Activated T-cell treated with anti-CD3 and anti-CD28 coated beads, Interleukin-2, amount 50 U/mL, for 72 hours (primary cell): ENCODE measurements at places on chromosomes 3 and 15. TPM values are rescaled to one million over a fixed set of nuclear protein-coding genes. Genes with fewer than 3 reads are reported as not detected.

Gene CFAP20DC
- total RNA-seq: 2.8 TPM

DNA sequence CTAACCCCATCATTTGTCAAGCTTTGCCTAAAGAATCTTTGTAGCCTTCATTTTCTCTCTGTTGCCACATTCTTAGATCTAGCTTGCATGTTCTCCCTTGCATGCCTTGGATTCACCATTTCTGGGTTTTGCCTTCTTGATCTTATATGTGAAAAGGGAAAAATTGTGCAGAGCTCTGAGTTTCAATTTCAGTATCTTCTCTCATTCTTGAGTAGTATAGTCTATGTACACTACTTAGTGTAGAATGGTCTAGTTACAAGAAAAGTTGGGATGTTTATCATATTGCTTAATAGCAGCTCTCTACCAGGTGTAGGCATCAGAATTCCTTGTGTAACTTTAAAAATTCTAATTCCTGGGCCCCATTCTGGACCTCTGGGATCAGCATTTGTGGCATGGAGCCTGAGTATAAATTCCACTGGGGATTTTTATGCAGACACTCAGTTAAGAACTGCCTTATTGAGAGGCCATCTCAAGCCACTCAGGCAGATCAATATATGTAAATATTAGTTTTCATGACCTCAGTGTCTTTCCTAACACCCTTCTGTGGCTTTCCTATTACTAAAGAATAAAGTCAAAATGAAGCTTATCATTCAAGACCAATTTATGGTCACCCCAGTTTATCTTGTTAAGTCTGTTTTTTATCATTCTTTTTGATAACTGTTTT is 23.4 kb downstream of the GTF2E1 start:
- DNase-seq: no peak

Gene BTLA
- total RNA-seq: 17.5 TPM

Gene THBS1
- 1.3 TPM for total RNA-seq

DNA sequence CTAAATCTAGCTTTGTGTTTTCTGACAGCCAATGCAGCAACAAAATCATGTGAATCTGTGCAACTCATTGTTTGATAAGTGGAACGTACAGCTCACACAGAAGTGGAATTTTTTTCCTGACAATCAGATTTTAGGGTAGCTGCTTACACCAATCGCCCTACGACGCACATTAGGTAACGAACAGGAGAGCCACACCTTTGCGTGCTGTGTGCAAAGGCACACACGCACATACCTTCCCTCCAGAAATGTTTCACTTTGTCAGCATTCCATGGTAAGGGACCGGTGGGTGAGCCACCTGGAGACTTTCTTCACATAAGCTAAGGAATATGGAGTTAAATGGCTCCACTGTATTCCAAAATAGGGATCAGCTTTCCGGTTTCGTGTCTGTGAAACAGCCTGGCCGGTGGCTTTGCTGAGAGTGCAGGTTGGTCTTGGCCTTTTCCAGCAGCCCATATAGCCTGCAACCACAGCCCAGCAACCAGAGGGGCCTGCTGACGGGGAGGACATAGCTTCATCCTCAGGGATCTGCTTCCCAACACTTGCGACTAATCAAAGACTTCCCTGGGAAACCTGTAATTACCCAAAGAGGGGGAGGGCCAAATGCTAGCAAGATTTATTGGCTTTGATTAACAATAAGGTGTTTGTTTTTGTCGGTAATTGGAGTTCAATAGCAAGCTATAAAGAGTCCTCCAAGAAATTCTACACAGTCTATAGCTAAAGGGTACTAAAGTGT is 145.3 kb downstream of the ADAMTS17 start:
- no peak for DNase-seq

Gene RARB
- total RNA-seq: not detected
